ENCODE measurements at places on chromosomes 6 and 20. TPM values are rescaled to one million over a fixed set of nuclear protein-coding genes. Genes with fewer than 3 reads are reported as not detected.

HLA-A gene
- 445 TPM for polyA plus RNA-seq

STMN3 gene
- polyA plus RNA-seq = 21.8 TPM

PPIL1 gene
- polyA plus RNA-seq = 40.7 TPM

RIMS1 gene
- polyA plus RNA-seq = 0.91 TPM

F13A1 gene
- polyA plus RNA-seq = not detected

RBM24 gene
- polyA plus RNA-seq = 9.1 TPM

HUS1B gene
- 0.17 TPM for polyA plus RNA-seq

GSTA3 gene
- polyA plus RNA-seq = not detected

TCF15 gene
- not detected for polyA plus RNA-seq

TMEM217 gene
- polyA plus RNA-seq = 7.8 TPM

OR5V1 gene
- polyA plus RNA-seq = not detected

TFAP2B gene
- not detected for polyA plus RNA-seq

GGT7 gene
- polyA plus RNA-seq = 12.1 TPM

HNF4A gene
- polyA plus RNA-seq = not detected

SLC17A3 gene
- polyA plus RNA-seq = not detected

CLPSL2 gene
- polyA plus RNA-seq = not detected

TMEM181 gene
- polyA plus RNA-seq = 33.3 TPM

C6orf118 gene
- polyA plus RNA-seq = not detected

OXT gene
- polyA plus RNA-seq = not detected

IMPG1 gene
- polyA plus RNA-seq = 0.15 TPM

ZNF334 gene
- polyA plus RNA-seq = 4.0 TPM

TEAD3 gene
- polyA plus RNA-seq = 22.8 TPM

MCHR2 gene
- polyA plus RNA-seq = not detected

GHRH gene
- not detected for polyA plus RNA-seq

APCDD1L gene
- 8.6 TPM for polyA plus RNA-seq

NHSL1 gene
- polyA plus RNA-seq = 10.2 TPM

MATN4 gene
- polyA plus RNA-seq = 0.04 TPM

ETV7 gene
- 0.81 TPM for polyA plus RNA-seq

ADAT2 gene
- polyA plus RNA-seq = 4.3 TPM

TRDN gene
- not detected for polyA plus RNA-seq

HLA-DQA2 gene
- polyA plus RNA-seq = not detected

EPHA7 gene
- not detected for polyA plus RNA-seq

JAG1 gene
- 13.5 TPM for polyA plus RNA-seq

HLA-DMB gene
- polyA plus RNA-seq = 0.07 TPM

LHFPL5 gene
- polyA plus RNA-seq = not detected

BMP2 gene
- 1.6 TPM for polyA plus RNA-seq

ZBTB12 gene
- polyA plus RNA-seq = 4.3 TPM

ARFGEF3 gene
- polyA plus RNA-seq = 0.02 TPM

DCDC2 gene
- not detected for polyA plus RNA-seq

KLC4 gene
- polyA plus RNA-seq = 9.1 TPM

TSHZ2 gene
- polyA plus RNA-seq = not detected

HCRTR2 gene
- not detected for polyA plus RNA-seq

SPAG4 gene
- 3.6 TPM for polyA plus RNA-seq

Measured in AG04450 (cell line).